ENCODE measurements at places on chromosomes 11 and 22.

GRCh38 chr11:1481483-1481825 lies 5.1 kb downstream of the MOB2 start:
- no peak for DNase-seq

DNA sequence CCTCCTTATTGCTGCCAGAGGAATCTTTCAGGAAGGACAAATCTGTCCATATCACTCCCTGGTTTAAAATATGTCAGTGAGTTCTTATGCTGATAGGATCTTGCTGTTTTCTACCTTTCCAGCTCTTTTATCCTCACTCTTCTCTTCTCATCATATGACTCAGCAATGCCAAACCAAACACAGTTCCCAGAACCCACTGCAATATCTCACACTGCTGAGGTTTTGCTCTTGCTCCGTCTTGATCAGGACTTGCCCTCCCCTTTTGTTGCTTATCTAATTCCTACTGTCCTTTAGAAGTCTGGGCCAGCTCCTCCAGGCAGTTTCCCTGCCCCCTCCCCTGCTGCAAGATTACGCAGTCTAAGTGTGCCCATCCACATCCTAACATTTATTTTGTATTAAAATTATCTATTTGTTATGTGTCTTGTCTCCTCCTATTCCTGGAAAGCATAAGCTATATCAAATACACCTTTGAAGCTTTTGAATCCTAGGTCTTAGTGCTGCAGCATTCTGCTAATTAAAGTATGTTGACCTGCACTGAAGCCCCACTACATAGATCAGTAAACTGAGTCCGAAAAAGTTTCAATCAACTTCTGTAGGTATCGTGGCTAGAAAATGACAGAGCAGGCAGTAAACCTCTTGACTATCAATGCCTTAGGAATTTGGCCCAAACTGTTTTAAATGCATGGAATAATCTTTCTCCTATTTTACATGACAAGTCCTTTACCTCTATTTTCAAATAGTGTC lies 119.2 kb upstream of the C11orf87 start:
- DNase-seq = no peak

- DNase-seq = no peak
Measured at GRCh38 chr22:28207281-28208030, 288.4 kb upstream of the PITPNB start.

DNA sequence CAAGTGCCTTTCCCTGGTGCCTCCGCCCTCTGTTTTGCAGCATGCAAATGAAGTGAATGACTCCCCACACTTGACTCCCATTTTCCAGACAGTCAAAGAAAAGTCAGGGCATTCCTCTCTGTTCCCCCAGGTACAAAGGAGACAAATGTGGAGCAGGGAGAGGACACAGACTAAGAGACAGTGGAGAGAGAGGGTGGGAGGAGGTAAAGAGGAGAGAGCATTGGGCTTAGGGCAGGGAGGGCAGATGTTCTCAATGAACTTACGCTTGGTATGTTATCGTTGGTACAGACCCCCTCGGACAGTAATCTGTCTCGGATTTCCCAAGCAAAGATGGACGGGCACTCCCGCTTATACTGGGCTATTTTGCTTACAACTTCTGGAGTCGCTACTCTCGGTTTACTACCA lies 9.8 kb downstream of the PAX6 start:
- DNase-seq = no peak

DNA sequence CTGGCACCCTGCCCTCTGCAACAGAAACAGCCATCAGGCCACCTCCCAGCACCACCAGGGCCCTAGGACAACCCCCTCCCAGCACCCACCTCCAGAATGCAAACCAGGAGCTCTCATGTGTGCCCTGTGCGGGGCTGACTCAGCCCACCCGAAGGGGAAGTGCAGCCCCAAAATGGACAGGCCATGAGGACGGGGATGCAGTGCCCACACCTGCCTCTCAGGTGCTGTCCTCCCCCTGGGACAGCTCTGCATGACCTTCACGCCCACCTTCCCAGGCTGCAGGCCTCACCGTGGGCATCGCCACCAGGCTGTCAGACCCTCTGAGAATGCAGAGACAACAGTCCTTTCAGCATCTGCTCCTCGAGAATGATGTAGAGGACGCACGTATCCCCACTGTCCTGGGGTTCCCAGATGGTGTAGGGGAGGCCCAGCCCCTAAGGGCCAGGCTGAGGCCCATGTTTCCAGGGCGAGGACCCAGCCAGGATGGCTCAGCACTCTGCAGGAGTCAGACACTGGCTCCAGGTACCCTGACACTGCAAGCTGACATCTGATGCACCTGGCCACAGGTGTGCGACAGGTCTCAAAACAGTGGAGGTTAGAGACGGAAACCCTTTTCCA lies 13.5 kb downstream of the MOB2 start:
- DNase-seq = no peak

GRCh38 chr11:514606-515005 lies 7.6 kb upstream of the RNH1 start:
- DNase-seq = no peak

DNA sequence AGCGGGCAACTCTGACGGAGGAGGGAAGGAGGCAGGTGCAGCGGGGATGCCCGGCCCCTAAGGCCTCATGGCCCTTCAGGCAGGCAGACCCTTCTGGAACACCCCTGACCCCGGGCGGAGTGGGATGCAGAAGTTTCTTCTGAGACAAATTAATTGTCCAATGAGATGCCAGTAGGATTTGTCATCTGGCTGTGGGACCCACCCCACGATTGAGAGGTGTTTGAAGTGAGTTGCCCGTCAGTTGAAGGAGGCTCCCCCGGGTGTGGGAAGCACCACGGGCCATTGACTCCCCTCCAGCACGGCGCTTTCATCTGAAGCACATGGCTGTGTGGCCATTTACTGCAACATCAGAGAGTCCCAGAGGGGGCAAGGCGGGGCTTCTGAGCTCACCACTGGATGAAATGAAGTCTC lies 527.8 kb downstream of the BRD1 start:
- DNase-seq = no peak

DNA sequence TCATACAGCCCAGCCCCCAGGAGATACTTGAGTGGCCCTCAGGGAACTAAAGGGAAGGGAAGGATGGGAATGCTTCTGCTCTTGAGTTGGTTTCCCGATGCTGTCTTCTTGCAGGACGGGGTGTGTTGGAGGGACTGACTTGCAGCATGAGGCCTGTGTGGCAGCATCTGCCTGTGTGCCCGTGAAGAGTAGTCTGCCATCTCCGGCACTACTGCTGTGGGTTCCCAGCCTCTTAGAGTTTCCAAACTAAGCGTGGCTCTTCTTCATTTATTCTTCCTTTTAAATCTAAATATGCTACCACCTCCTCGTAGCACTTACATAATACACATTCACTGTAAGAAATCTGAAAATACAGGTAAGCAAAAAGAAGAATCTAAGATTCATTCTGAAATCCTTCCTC lies 12.8 kb downstream of the EXT2 start:
- no peak for DNase-seq

DNA sequence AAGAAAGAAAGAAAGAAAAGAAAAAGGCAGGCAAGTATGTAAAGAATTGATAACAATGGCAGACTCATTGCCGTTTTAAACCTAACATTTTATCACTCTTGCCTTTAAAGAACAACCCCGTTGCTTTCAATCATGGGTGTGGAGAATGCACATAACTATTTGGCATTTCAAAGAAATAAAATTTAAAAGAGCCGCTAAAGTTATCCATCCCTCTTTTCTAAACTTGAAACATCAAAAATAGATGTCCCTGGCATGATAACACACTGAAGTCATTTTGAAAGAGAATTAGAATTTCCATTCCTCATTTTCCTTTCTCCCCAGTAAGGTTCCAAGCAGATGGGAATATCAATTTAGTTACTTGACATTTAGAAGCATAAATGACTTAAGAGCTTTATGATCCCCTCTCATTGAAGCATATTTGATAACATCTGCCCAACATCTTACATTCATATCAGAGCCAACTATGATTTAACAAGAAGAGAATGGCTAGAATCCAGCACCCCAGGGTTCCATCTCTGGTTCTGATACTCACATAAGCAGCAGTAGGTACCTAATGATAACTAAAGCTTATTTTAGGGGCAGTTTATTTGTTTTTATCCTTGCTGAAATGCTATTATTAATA lies 529.6 kb upstream of the LRRC4C start:
- DNase-seq = no peak

- no peak for DNase-seq
Measured at GRCh38 chr22:33013531-33014162, 44.5 kb downstream of the SYN3 start.

DNA sequence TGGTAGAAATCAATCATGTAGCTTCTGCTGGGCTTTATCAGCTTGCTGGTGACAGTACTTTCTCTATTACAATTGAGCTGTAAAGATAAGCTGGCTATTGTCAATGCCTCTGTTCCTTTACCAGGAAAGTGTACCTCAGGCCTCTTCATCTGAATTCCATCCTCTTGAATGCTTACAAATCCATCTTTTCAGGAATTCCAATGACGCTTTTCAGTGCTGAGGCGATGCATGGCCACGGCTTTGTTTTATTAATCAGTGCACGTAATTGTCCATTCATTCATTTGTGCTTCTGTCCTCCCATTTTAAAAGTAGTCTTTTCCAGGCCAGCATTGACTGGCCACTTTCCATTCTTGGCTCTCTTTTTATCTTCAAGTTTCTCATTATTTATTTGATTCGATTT lies 202.0 kb downstream of the PGR start:
- no peak for DNase-seq

GRCh38 chr11:107659310-107659709 lies 52.5 kb downstream of the SLN start:
- no peak for DNase-seq

- no peak for DNase-seq
Measured at GRCh38 chr11:61956191-61957020, 6.3 kb downstream of the BEST1 start.

GRCh38 chr11:57776577-57777210 lies 15.1 kb downstream of the CTNND1 start:
- DNase-seq = no peak

DNA sequence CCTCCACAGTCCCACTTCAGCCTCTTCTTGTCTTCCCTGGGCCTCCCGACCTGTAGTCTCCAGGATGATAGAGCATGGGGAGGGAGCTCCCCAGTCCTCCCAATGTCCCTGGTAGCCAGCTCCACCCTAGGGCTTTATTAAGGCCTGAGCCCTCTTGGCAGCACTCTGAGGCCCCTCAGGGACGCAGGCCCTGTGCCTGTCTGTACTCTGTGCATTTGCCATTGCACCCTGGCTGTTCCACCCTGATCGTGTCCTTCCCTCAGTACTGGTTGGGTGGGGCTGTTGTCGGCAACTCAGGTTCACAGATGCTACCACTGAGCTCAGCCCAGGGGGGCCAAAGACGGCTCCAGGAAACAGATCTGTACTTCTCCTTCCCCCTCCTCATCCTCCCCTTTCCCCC lies 7.2 kb downstream of the SSTR3 start:
- no peak for DNase-seq

GRCh38 chr11:69251639-69252489 lies 42.1 kb upstream of the MYEOV start:
- no peak for DNase-seq

- DNase-seq = no peak
Measured at GRCh38 chr11:122700666-122701065, 45.1 kb downstream of the UBASH3B start.

DNA sequence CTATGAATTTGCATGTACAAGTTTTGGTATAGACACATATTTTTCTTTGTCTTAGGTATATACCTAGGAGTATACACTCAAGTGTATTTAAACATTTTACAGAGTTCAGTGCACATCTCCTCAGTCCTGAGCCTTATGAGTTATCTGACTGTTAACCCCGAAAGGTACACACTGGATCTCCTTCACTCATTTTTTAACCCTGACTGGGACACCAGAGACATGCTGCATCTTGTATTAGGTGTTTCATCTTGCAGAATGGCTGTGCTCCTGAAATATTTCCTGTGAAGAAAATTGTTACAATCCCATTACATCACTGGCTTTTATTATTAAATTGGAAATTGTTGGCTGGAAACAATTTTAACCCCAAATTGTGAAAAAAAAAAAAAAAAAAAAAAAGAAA lies 15.3 kb downstream of the PARVA start:
- no peak for DNase-seq

DNA sequence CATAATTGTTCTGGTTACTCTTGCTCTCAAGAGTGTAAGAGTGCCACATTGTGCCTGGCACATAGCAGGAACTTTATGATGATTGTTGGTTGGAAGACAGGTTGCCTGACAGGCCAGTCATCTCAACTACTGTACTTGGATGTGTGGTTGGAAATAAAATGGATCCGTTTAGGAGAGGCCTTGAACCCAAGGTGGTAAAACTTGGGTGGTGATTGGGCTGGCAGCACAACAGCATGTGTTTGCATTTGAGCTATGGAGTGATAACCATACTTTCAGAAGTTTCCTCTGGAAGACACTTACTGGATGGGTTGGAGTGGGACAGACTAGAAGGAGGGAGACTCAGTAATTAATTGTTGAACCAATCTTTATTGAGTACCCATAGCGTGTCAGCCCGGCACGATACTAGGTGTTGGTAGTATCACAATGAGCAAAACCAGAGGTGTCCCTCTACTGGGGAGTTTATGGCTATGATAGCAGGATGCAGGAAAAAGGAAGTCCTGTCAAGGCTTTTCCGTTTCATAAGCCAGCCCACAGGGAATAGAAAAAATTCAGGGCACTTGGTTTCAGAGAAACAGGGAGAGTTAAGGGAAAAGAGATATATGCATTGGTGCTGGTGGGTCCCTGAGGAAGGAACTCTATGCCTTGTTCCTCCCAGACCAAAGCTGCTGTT lies 3.1 kb upstream of the TMEM109 start:
- no peak for DNase-seq

- DNase-seq = no peak
Measured at GRCh38 chr11:30006876-30007275, 10.0 kb downstream of the KCNA4 start.

- peak; percentile 28 for DNase-seq
Measured at GRCh38 chr11:32023370-32024305, 67.2 kb upstream of the RCN1 start.

DNA sequence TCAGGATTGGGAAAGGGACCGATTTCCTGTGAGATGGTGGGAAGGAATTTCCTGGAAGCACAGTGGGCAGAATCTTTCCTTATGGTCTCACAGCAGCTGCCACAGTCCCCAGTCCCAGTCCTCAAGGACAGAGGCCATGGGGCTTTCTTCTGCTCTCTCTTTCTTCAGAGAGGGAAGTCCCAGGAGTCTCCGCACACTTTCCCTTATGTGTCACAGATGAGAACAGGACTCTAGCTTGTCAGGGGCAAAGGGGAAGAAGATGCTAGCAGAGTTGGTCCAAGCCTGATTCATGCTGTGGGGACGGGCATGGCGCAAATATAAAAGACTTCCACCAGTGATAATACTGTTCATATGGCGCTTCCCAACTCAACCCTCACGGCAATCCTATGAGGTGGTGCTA lies 7.5 kb upstream of the PPFIA1 start:
- no peak for DNase-seq

- DNase-seq = no peak
Measured at GRCh38 chr22:25702571-25703167, 39.3 kb upstream of the MYO18B start.

DNA sequence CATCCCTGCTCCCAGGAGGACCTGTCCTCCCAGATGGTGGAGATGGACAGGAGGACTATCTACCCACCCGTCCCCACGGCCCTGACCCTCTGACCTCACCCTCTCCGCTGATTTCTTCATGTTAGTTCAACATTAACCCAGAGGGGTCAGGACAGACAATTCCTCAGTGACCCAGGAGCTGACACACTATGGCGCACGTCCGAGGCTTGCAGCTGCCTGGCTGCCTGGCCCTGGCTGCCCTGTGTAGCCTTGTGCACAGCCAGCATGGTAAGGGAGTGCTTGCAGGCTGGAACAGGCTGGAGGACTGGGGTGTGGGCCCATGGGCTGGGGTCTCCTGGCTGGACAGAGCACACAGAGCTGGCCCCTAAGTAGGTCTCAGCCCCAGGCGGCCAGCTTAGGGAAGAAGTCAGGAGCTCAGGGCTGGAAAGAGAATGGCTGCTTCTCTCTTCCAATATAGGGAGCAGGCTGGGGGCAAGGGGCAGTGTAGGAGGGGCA lies at the start of gene F2:
F2 (plus strand) TSS at position 166 of the 495 bp plus-strand sequence; CDS start at position 189, 23 bp downstream.
- no peak for DNase-seq

All from hippocampal formation (tissue), 2 donors.